ENCODE measurements at places on chromosomes 7 and 10. TPM values are rescaled to one million over a fixed set of nuclear protein-coding genes. Genes with fewer than 3 reads are reported as not detected.

ADAP1 gene
- total RNA-seq: 9.1 TPM

TRIM73 gene
- 0.71 TPM for total RNA-seq

ZC3HAV1L gene
- total RNA-seq: 3.4 TPM

SPDYE1 gene
- total RNA-seq: not detected

GPR26 gene
- not detected for total RNA-seq

CHST12 gene
- 2.6 TPM for total RNA-seq

MEOX2 gene
- total RNA-seq: 0.37 TPM

COL26A1 gene
- not detected for total RNA-seq
